ENCODE measurements at places on chromosomes 7 and 10.

GRCh38 chr7:68133045-68133444, 1136.4 kb downstream of the TYW1 start:
- no peak for DNase-seq

- no peak for DNase-seq
These were observed 54.0 kb downstream of the MALSU1 start for GRCh38 chr7:23353172-23353571.

- no peak for DNase-seq
These were observed 11.5 kb upstream of the NFKB2 start for GRCh38 chr10:102384053-102384452.

GRCh38 chr7:33114976-33115375, 5.8 kb upstream of the RP9 start:
- no peak for DNase-seq

DNA sequence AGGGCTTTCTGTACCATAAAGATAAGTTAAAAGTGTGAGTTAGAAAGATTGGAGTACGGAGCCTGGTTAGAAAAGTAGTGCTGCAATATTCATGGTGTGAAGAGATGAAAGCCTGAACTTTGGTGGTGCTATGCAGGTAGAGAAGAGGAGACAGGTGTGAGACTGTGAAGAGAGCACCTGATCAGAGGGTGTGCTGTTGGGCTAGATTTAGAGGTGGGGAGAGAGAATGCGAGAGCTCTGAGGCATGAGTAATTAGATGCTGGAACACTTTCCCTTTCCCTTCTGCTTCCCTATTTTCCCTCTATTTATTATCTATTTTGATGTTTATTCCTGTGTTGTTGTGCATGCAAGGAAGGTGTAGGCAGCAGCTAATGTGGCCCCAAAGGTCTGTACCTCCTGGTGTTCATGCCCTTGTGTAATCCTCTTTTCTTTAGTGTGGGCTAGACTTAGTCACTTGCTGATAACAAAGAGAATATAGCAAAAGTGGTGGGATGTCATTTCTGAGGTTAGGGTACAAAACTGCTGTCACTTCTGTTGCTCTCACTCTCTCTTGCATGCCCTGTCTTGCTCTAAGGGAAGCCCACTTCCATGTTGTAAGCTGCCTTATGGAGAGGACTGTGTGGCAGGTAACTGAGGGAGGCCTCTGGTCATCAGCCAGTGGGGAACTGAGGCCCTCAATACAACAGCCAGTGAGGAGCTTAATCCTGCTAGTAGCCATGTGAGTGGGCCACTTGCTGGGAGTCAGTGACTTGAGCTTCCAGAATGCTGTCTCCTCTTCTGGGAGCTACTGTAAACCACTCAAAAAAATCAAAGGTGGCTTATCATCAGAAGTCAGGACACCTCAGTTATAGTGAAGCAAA, 2.6 kb upstream of the ATXN7L1 start:
- DNase-seq, result no peak

DNA sequence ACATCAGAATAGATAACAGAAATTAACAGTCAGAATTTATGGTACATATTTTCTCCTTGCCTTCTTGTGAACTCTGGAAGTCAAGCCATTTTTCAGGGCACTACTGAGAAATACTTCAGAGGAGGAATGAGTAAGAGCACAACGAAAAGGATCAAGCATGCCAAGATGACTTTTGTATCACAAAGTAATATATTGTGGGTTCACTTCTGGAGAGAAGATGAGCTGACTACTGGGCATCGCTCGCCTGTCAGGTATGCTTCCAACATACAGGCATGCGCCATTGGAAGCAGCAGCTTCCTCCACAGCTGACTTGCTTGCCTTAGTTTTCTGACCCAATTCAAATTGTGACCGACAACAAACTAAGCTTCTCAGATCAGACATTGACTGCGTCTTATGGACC, 137.3 kb downstream of the VTI1A start:
- DNase-seq, result no peak

DNA sequence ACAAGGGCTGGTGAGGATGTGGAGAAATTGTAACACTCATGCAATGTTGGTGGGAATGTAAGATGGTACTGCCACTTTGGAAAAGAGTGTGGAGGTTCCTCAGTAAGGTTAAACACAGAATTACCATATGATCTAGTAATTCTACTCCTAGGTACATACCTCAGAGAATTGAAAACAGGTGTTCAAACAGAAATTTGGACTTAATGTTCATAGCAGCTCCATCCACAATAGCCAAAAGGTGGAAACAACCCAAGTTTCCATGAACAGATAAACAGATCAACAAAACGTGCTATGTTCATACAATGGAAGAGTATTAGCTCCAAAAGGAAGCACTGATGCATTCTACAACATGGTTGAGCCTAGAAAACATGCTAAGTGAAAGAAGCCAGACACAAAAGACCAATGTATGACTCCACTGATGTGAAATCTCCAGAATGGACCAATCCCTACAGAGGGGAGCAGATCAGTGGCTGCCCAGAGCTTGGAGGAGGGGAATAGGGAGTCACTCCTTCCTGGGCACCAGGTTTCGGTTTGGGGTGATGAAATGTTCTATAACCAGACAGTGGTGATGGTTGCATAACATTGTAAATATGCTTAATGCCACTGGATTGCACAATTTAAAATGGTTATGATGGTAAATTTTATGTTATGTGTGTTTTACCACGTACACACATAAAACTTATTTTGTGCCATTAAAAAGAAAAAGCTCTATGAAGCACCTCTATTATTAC, 5.7 kb upstream of the WDR86 start:
- DNase-seq, result peak; percentile 12

DNA sequence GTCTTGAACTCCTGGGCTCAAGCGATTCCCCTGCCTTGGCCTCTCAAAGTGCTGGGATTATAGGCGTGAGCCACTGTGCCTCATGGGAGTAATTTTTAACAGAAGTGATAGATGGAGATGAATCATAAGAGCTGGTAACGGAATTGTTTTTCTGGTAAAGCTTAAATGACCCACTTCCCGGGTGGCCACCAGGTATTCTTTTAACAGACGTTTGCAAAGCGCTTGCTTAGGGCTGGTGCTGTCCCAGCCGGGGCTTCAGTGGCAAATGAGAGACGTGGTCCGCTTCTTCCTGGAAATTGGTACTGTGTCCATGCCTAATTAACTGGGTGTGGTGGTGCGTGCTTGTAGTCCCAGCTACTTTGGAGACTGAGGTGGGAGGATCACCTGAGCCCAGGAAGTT, 23.5 kb downstream of the CAMK1D start:
- no peak for DNase-seq

All from fibroblast of skin of left quadriceps (primary cell).